ENCODE measurements at places on chromosomes 2 and 18.
A peak's percentile ranks its signal among the peaks of the same experiment; 100 is the strongest.

GRCh38 chr18:22221350-22221749 is 52.0 kb downstream of the GATA6 start:
- no peak for DNase-seq

- DNase-seq, result peak; percentile 42
These were observed 37.1 kb upstream of the ZCCHC2 start for GRCh38 chr18:62485684-62486083.

- DNase-seq, result no peak
These were observed 353.4 kb downstream of the ALK start for GRCh38 chr2:29567906-29568520.

DNA sequence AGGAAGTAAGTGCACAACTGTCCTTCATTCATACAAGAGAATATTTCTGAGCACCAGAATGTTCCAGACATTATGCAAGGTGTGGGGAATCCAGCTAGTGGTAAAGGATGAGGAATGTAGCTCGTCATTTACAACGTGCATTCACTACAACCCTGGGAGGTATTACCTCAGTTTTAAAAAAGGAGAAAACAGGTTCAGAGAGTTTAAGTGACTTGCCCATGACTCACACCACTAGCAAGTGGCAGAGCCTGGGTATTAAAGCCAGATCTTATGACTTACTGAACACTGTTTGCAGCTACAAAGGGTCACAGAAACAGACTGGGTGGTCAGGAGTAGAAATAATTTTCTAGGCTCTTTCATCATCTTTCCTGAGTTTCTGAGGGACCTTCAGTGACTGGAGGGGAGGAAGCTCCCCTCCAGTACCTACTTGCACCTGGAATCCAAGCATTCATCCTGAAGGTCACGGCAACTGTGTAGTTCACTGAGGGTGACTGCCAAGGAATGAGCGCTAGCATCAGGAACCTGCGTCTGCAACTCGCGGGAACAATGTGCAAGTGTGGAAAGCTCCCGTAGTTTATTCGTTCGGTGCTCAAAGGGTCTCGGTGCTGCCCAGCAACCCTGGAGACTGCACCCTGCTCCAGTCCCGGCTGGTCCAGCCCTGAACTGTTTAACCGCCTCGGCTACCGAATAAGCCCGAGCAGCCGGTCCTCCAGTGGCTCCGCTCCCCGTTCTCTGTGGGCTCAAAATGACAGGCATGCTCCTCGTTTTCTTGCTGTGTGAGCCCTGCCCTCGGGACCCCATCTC is 647 bp downstream of the CCDC121 start:
- DNase-seq, result peak; percentile 89

GRCh38 chr2:76861708-76862107 is 660.5 kb downstream of the LRRTM4 start:
- DNase-seq, result no peak
